ENCODE measurements at places on chromosomes 7 and 10. TPM values are rescaled to one million over a fixed set of nuclear protein-coding genes. Genes with fewer than 3 reads are reported as not detected.

The SRRM3 gene
- total RNA-seq: 0.71 TPM

- H3K4me1 ChIP-seq: peaks cover 6% of the 10 kb centered on the region
- H3K27ac ChIP-seq: no peak overlapping the region
- no peaks in the 10 kb centered on the region for H3K27me3 ChIP-seq
- H3K4me3 ChIP-seq: no peak overlapping the region
Measured at GRCh38 chr7:101352920-101353308, 9.8 kb upstream of the COL26A1 start.

The GSTO2 gene
- total RNA-seq: 0.54 TPM

DNA sequence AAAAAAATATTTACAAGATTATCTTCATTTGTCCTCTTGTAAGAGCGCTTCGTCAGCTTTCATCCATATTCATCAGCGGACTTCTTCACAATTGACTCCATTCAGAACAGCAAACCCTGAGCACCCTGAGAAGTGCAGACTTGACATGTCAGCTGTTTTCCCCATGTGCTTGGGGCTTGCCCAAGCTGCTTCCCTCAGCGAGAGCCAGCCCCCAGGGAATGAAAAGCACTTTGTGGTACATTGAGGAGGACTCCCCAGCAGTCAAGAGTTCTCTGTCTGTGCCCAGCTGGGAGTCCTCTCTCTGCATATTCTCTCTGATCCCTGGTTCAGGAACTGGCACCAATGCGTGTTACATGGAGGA lies 22.7 kb downstream of the HKDC1 start:
- no peak overlapping the region for H3K27ac ChIP-seq
- peaks cover 7% of the 10 kb centered on the region for H3K4me1 ChIP-seq
- no peaks in the 10 kb centered on the region for H3K36me3 ChIP-seq

The CCL24 gene
- total RNA-seq: not detected

Data from osteocyte (in vitro differentiated cells).